SJCRH30 (cell line): ENCODE measurements at places on chromosomes 5 and 9.

DNA sequence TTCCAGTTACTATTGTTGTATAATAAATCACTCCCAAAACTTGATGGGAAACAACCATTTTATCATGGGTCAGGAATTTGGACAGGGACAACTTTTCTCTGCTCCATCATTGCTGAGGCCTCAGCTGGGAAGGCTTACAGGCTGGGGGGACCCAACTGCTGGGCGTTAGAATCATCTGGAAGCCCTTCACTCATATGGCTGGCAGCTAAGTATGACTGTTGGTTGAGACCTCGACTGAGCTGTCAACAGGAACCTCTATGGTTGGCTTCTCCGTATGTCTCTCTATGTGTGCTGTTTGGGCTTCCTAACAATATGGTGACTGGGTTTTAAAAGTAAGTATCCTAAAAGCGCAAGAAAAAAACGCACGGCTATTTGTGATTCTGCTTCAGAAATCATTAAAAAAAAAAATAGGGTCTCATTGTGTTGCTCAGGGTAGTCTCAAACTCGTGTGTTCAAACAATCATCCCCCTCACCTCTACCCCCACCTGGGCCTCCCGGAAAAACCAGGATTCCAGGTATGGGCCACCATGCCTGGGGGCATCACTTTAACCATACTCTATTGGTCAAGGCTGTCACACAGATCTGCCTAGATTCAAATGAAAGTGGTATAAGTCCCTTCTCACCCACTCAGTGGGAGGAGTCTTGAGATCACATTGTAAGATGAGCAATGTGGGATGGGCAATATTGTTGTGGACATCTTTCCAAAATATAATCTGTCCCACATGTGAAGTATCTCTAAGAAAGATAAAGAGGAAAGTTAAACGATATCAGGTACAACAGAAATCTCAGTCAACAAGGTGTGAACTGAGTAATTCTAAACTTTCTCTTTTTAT lies 15.2 kb downstream of the FNBP1 start:
- no peaks in the 10 kb centered on the region for H3K27me3 ChIP-seq
- no peak for DNase-seq
- H3K36me3 ChIP-seq = no peaks in the 10 kb centered on the region
- H3K4me3 ChIP-seq = no peak overlapping the region
- no peak overlapping the region for H3K27ac ChIP-seq

DNA sequence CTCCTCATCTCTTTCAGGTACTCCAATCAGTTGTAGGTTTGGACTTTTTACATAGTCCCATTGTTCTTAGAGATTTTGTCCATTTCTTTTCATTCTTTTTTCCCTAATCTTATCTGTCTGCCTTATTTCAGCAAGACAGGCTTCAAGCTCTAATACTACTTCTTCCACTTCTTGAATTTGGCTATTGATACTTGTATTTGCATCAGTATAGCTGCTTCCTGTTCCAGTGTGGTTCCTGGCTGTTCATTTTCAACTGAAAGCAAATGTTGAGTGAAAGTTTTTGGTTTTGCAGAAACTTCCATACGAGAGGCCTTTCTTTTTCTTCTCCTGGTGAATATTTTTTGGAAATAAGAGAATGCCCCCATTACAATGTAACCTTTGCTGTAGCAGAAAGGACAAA lies 12.0 kb upstream of the IFNA1 start:
- no peaks in the 10 kb centered on the region for H3K36me3 ChIP-seq
- no peaks in the 10 kb centered on the region for H3K4me1 ChIP-seq
- H3K27ac ChIP-seq = no peak overlapping the region
- DNase-seq = no peak
- H3K4me3 ChIP-seq = no peak overlapping the region

GRCh38 chr9:126342621-126343031 lies 16.0 kb downstream of the MVB12B start:
- no peak for DNase-seq
- peaks cover 36% of the 10 kb centered on the region for H3K36me3 ChIP-seq
- no peak overlapping the region for H3K4me3 ChIP-seq
- H3K4me1 ChIP-seq = peaks cover 12% of the 10 kb centered on the region
- no peaks in the 10 kb centered on the region for H3K27me3 ChIP-seq

- H3K4me1 ChIP-seq = no peaks in the 10 kb centered on the region
- H3K4me3 ChIP-seq = no peak overlapping the region
- no peaks in the 10 kb centered on the region for H3K36me3 ChIP-seq
- no peaks in the 10 kb centered on the region for H3K27me3 ChIP-seq
- H3K27ac ChIP-seq = no peak overlapping the region
- DNase-seq = no peak
These were observed 20.4 kb upstream of the MED10 start for GRCh38 chr5:6398570-6399230.

GRCh38 chr9:96852676-96853075 lies 1.6 kb downstream of the ZNF782 start:
- H3K4me3 ChIP-seq = no peak overlapping the region
- H3K4me1 ChIP-seq = 0 out of 2 replicates have a peak, but pooled peaks cover under 1% of the 10 kb centered on the region
- no peaks in the 10 kb centered on the region for H3K27me3 ChIP-seq

- H3K27ac ChIP-seq = no peak overlapping the region
- peaks cover 49% of the 10 kb centered on the region for H3K36me3 ChIP-seq
These were observed 104.8 kb upstream of the SREK1 start for GRCh38 chr5:66039296-66039695.

DNA sequence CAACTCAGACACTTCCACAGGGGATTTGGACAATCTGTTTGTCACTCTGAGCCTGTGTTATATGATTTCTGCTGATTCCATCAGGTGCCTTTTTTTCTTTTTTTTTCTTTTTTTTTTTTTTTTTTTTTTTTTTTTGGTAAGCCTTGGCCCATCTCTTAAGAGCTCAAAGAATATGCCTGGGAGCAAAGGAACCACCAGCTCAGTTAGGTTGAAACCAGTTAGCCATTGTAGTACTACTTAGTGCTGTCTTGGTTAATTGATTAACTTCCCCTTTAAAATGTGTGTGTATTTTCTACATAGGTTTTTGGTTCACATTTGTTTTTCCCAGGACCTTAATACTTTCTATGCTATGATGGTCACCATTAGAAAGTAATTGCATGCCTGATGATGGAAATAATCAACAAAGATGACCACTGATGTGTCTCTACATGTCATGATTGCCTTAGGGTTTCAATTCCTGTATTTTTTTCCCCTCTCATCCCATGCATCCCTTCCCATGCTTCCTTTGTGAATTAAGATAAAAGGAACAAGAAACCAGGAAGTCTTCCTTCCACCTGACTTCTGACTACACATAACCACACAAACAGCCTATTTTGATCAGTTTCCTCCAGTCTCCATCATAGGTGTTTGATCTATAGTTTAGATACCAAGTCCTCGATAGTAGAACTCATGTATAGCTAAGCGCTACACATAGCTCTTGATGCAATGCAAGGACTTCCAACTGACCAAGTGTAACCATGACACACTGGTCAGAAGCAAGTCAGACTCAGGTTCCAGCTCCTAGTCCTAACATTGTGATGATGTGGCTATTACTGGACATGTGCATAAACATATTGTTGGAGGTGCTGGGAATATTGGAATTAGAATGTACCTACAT lies 306.1 kb downstream of the EFNA5 start:
- H3K4me1 ChIP-seq = peaks cover under 1% of the 10 kb centered on the region; the same call in 1 of the 2 replicates
- no peaks in the 10 kb centered on the region for H3K36me3 ChIP-seq
- no peak overlapping the region for H3K27ac ChIP-seq
- no peak for DNase-seq
- no peak overlapping the region for H3K4me3 ChIP-seq

DNA sequence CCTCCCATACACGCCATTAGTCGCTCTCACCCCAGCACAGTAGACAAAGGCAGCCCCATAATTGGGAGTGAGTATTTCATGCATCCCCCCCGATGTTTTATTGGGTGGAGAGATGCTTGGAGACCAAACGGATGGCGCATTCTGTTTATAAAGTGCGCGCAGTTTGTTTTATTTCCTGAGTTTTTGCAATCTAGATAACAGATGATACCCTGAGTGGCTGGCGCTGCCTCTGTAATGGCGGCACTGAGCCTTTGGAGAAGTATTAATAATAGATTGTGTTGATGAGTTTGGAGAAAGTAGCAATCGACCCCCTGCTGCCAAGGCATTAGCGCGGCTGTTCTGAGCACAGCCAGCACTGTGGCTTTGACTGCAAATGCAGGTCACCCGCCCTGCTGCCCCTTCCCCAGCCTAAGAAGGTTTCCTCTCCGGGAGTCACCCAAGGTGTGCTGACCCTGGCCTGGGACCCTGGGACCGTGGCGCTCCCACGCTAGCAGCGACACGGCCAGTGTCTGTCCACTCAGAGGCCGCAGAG lies 74.3 kb downstream of the LMX1B start:
- H3K27me3 ChIP-seq = no peaks in the 10 kb centered on the region
- no peaks in the 10 kb centered on the region for H3K4me1 ChIP-seq
- no peak overlapping the region for H3K4me3 ChIP-seq
- H3K27ac ChIP-seq = no peak overlapping the region

DNA sequence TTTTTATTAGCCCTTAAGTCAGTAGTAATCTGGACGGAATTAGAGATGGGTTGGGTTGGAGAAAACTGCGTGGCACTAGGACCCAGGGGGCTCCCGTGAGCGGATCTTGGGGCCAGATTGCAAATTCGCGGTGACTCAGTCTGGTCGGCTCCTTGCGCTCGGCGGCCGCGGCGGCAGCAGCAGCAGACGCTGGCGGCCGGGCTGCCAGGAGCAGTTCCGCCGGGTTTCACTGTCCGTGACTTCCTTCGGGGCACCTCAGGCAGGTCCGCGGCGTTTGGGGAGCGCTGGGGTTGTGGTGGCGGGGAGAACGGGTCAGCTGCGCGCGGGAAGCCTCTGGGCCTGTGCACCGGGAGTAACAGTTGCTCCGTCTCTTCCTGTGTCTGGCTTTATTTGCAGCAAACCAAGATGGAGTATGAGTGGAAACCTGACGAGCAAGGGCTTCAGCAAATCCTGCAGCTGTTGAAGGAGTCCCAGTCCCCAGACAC lies 31.6 kb downstream of the TNPO1 start:
- peaks cover 5% of the 10 kb centered on the region; the same call in 1 of the 2 replicates for H3K4me1 ChIP-seq
- peaks cover 38% of the 10 kb centered on the region for H3K36me3 ChIP-seq
- H3K4me3 ChIP-seq = peak overlapping the region; percentile 91
- H3K27me3 ChIP-seq = no peaks in the 10 kb centered on the region
- H3K27ac ChIP-seq = peak overlapping the region; percentile 97
- peak; percentile 91 for DNase-seq

- H3K4me1 ChIP-seq = peaks cover 11% of the 10 kb centered on the region
- no peak for DNase-seq
- no peak overlapping the region for H3K4me3 ChIP-seq
These were observed 98.4 kb downstream of the PDE4D start for GRCh38 chr5:59795141-59795540.

- H3K4me1 ChIP-seq = no peaks in the 10 kb centered on the region
- no peak for DNase-seq
- no peaks in the 10 kb centered on the region for H3K36me3 ChIP-seq
- no peak overlapping the region for H3K4me3 ChIP-seq
These were observed 6.3 kb upstream of the EQTN start for GRCh38 chr9:27303219-27303618.

DNA sequence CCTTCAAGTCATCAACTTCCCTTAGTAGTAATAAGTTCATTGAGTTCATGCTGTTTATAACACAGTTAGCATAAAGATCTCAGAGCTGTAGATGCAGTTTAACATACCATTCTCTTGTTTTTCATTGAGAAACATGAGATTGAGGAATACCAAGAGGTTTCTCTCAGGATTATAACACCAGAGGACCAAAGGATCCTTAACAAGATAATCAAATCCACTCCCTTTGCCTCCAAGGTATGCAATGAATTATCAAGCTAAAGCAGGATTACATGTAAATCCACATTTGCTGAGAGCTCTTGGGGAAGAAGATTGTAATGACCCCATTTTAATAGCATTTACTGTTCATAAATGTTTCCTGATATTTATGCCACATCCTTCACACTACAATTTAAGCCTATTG lies 35.1 kb upstream of the DAB2 start:
- H3K27ac ChIP-seq = no peak overlapping the region
- no peak for DNase-seq
- no peaks in the 10 kb centered on the region for H3K4me1 ChIP-seq
- H3K4me3 ChIP-seq = no peak overlapping the region

DNA sequence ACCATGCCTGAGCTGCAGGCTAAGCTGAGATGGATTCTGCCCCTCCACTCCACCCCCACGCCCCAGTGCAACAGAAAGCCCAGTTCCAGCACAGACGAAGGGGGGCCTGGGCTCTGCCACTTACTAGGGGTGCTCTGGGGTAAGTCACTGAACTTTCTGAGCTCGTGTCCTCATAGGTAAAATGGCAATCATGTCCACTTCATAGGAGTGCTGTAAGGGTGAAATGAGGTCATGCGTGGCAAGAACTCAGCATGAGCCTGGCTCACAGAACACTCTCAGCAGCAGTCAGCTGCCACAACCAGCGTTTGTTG lies 8.4 kb upstream of the PSD2 start:
- peaks cover 3% of the 10 kb centered on the region; the same call in 1 of the 2 replicates for H3K27me3 ChIP-seq
- DNase-seq = no peak
- no peaks in the 10 kb centered on the region for H3K4me1 ChIP-seq
- H3K27ac ChIP-seq = no peak overlapping the region
- H3K36me3 ChIP-seq = no peaks in the 10 kb centered on the region
- no peak overlapping the region for H3K4me3 ChIP-seq

DNA sequence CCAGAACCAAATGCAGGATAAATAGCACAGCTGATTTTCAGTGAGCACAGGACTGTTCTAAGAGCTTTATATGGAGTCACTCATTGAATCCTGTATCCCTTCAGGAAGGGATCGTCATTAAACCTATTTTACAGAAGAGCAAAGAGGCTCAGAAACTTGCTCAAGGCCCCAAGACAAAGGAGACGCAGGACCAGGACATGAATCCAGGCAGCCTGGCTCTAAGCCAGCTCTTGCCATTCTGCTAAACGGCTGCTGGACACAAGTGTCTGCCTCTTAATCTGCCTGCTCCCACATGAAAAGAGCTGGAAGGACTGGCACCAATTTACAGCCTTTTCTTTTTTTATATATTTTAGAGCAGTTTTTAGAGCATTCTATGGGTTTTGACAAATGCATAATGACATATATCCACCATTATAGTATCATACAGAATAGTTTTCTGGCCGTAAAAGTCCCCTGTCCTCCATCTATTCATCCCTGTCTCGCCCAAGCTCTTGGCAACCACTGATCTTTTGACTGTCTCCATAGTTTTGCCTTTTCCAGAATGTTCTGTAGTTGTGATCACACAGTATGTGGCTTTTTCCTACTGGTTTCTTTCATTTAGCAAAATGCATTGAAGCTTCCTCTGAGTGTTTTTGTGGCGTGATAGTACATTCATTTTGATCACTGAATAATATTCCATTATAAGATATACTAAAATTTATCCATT lies 37.5 kb downstream of the RETREG1 start:
- H3K4me3 ChIP-seq = no peak overlapping the region
- no peaks in the 10 kb centered on the region for H3K4me1 ChIP-seq
- DNase-seq = no peak
- no peak overlapping the region for H3K27ac ChIP-seq
- no peaks in the 10 kb centered on the region for H3K36me3 ChIP-seq
- no peaks in the 10 kb centered on the region for H3K27me3 ChIP-seq

- no peak overlapping the region for H3K4me3 ChIP-seq
- H3K27ac ChIP-seq = peak overlapping the region; percentile 23
- H3K36me3 ChIP-seq = no peaks in the 10 kb centered on the region
- H3K27me3 ChIP-seq = no peaks in the 10 kb centered on the region
- DNase-seq = peak; percentile 69
- peaks cover 17% of the 10 kb centered on the region for H3K4me1 ChIP-seq
These were observed 8.7 kb downstream of the SHROOM1 start for GRCh38 chr5:132821791-132822190.
